ENCODE measurements at places on chromosomes 4 and X. TPM values are rescaled to one million over a fixed set of nuclear protein-coding genes. Genes with fewer than 3 reads are reported as not detected.
A peak's percentile ranks its signal among the peaks of the same experiment; 100 is the strongest.

GRCh38 chrX:63561425-63561824, 210.3 kb upstream of the SPIN4 start:
- no peak for DNase-seq

DNA sequence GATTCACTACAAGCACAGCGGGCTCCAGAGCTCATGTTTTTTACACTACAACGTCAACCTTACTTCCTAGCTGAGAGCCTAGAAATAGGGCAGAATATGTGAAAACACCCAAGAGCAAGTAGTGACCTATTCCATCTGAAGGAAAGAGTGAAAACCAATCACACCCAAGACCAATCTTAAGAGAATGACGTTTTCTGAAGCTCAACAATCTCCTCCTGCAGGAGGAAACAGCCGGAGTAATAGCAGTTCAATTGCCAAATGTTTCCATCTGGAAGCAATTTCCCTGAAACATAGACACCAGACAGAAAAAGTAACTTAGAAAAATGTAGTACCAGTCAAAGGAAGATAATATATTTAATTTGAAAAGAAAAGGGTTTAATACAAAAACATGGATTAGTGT, 142.4 kb downstream of the ANXA5 start:
- no peak for DNase-seq

DNA sequence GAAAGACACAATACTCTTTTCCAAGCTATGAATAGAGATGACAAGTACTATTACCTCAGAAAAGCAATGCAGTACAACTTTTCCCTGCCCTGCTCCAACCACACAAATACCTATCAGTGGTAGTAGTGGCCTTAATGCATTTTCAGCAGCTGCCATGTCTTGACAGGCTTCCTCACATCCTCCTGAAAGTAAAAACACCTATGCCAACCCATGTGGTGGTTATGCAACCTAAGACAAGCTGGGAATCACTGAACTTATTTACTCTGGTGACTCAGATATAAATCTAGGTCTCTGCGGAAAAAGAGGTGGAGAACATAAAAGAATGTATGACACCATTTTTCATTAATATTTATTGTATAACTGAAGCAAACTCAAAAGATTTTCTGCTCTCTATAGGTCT, 14.5 kb downstream of the WDFY3 start:
- DNase-seq, result no peak

Gene RPA4
- total RNA-seq, result 3.0 TPM

DNA sequence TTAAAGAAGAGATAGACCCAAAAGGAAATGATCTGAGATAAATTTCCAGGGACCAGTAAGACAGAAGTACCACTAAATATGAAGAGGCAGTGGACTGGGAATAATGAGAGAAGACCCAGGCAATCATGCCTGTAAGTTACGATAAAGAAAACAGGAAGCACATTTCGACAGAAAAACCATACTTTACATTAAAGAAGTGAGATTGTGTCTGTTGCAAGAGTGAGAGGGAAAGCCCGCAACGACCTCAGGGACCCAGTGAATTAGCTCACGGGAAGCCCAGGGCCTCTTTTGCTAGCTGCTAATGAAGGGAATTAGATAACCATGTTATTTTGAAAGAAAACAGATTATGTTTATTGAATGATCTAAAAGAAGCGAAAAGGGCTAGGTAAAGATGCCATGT, 28.9 kb upstream of the ACSL1 start:
- DNase-seq, result peak; percentile 14

Gene DCAF4L1
- total RNA-seq, result not detected

DNA sequence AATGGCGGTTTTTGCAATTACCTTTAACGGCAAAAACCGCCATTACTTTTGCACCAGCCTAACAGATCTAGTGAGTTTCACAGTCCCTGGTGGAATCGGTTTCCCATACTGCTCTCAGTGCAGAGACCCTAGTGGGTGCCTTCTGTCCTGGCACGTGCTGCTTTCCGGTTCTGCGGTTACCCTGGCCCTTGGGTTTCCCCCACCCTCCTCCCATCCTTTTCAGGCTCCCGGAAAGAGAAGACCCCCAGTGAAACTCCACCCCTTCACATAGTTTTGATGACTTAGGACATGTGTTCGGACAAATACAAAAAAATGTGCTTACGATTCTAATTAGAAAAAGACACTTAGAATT, 36.9 kb downstream of the NLGN3 start:
- DNase-seq, result peak; percentile 34

- DNase-seq, result no peak
Measured at GRCh38 chr4:163385466-163385865, 41.8 kb downstream of the NPY5R start.

Gene FAM156B
- total RNA-seq, result 31.6 TPM

Gene HSFX2
- total RNA-seq, result not detected

- DNase-seq, result no peak
Measured at GRCh38 chr4:175813821-175814220, 1.8 kb upstream of the GPM6A start.

- no peak for DNase-seq
Measured at GRCh38 chr4:102736636-102737549, 23.9 kb downstream of the MANBA start.

DNA sequence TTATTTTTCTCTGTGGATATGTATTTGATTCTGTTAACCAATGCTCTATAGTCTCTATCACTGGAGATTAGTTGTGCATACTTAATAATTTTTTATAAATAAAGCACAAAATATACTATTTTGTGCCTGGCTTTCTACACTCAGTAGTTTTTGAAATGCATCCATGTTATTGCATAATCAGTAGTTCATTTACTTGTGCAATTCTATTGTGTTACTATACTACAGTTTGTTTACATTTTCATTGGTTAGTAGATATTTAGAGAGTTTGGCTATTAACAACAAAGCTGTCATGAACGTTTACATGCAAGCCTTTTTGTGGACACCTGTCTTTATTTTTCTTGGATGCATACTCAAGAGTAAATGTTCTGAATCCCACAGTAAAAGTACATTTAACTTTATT, 265.0 kb upstream of the FAT4 start:
- no peak for DNase-seq

- DNase-seq, result no peak
Measured at GRCh38 chr4:174592256-174592984, 70.1 kb upstream of the HPGD start.

Gene RAB40A
- total RNA-seq, result 0.55 TPM

Gene PAGE4
- not detected for total RNA-seq

DNA sequence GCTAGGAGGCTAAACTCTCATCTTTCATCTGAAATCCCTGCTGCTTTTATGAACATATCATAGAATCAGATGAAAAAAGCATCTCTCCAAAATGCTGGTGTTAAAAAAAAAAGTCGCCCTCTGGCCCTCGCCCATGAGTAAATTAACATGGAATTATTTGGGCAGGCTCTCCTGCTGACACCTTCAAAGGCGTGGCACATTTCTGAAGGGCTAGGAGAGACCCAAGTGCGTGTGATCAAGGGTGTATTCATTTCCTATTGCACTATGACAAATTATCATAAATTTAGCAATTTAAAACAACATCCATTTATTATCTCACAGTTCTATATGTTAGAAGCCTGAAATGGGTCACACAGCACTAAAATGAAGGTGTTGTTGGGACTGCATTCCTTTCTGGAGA, 5.1 kb downstream of the ANXA3 start:
- DNase-seq, result no peak

DNA sequence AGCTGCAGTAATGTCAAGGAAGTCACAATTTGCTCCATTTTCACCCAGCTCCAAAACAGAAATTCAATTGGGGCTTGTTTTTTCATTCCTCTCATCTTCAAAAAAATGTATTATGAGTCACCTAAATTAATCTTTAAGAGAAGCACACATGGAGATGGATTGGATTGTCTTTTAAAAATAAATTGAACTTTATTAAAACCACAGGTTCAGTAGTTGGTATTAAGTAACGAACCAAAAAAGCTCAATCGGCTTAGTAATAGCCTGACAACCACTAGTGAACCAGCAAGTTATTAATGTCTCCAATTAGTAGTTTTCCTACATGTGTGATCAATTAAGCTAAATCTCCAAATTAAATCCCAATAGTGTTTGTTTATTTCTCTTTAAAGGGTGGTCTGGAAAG, 283.5 kb upstream of the GIMD1 start:
- DNase-seq, result no peak

Gene MTNR1A
- 7.0 TPM for total RNA-seq

- DNase-seq, result no peak
Measured at GRCh38 chrX:126509923-126510322, 42.7 kb downstream of the DCAF12L1 start.

DNA sequence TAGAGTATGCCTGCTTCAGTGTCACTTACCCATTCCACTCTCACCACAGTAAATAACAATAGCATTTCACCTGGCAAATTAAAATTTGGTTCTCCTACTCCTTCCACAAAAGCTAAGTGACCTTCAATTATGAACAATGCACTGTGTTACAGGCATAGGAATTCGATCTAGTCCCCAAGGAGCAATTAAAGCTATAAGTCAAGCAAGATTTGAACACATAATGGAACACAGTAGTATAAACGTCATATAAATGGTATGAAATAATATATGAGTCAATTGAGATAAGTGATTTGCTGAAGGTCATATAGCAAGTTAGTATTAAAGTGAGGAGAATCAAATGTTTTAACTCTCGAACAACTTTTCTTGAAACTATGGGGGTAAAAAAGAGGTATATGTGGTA, 65.8 kb downstream of the ARAP2 start:
- DNase-seq, result no peak

Gene PDS5A
- 63.3 TPM for total RNA-seq

DNA sequence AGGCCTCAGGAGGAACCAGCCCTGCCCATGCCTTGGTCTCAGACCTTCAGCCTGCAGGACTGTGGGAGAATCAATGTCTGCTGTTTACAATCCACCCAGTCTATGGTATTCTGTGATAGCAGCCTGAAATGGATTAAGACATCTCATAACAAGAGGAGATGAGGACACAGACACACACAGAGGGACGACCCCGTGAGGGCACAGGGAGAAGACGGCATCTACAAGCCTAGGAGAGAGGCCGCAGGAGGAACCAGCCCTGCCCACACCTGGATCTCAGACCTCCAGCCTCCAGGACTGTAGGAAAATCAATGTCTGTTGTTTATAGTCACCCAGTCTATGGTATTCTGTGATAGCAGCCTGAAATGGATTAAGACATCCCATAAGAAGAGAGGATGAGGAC, 3.3 kb downstream of the SLC25A6 start:
- no peak for DNase-seq

DNA sequence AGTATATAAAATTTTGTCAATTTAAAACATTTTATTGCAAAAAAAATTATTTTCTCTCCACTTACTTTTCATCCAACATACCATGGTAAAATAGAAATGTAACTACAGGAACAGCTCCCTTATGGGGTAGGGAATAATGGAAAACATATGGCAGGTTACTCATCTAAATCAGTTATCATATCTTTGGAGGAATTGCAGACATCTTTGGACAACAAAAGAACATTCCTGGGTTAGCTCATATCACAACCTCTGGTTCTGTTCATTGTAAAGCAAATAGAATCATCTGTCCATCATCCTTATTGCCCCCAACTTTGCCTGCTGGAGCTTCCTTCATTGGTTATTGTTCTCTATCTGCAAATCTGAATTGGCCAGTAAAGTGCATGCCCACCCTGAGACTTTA, 387.5 kb upstream of the GRID2 start:
- no peak for DNase-seq

Gene RASGEF1B
- total RNA-seq, result 29.4 TPM

DNA sequence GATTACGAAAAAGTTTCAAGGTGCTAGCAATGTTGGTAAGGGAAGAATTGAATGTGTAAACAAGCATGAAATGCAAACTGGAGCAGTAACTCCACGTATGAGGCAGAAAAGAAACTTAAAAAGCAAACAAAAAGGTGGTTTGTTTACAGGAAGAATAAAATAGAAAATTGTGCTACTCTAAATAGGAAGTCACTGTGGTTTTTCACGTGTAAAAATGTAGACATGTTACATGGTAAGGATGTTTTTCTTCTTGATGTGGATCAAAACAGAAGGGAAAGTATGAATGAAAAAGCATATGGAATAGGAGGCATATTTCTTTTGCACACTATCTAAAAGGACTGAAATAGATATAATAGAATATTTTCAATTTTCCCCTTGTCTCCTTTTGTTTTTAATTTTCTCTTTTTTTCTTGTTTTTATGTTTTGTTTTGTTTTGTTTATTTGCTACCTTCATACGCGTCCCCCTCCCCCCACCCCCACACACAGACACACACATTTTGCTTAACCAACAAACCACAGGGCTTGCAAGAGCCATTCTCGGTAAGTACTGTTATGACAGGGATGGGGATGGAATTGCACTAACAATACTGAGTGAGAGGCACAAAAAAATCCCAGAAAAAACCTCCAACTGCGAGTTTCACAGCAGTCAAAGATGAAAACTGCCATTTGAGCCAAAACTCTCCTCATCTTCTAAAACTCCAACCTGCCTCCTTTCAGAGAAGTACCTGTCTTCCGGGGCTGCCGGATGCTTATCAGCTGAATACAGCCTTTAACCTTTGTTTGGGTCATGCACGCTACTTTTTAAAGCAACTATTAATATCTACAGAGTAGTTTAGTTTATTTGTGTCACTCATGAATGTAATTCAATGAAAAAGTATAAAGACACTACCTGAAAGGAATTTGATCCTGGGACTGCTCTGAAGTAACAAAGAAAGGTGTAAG, 135.8 kb downstream of the IL15 start:
- DNase-seq, result no peak

Gene HGFAC
- total RNA-seq, result not detected

Gene CENPVL1
- total RNA-seq, result not detected

GRCh38 chrX:66043584-66043983, 3.7 kb upstream of the VSIG4 start:
- DNase-seq, result no peak

Gene CT45A3
- not detected for total RNA-seq

- DNase-seq, result no peak
Measured at GRCh38 chrX:10450959-10451355, 169.4 kb downstream of the MID1 start.
